ENCODE measurements at places on chromosomes 2 and 18.

GRCh38 chr2:237616734-237617586, 10.4 kb upstream of the LRRFIP1 start:
- no peak for DNase-seq

DNA sequence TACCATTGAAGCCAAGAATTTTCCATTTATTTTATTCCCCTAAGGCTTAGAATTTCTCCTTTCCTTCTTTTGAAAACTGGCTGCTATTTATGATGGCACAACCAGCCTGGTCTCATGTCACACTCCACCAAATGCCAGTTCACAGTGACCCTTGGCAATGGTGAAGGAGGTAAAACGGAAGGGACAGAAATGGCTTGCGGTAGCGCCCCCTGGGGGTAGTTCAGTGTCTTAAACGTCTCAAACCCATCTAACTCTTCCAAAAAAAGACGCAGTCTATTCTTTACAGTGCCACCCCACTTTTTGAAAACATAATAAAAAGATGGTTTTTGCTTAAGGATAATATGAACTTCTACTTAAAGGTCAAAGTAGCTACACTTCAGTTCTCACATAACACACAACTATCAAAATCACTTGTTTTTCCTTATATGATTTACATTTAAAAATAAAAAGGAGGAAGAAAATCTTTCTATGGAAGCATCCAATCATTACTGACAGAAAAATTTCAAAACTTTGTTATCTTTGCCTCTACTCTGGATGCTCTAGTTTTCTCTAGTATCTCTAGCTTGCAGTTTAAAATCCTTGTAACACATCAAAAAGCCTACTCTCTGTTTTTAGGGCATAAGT, 28.0 kb downstream of the PNO1 start:
- peak; percentile 46 for DNase-seq

- no peak for DNase-seq
These were observed 23.7 kb upstream of the SMAD7 start for GRCh38 chr18:48974304-48975119.

- no peak for DNase-seq
These were observed 150.2 kb upstream of the DOK6 start for GRCh38 chr18:69250305-69251151.

GRCh38 chr2:179824961-179825360, 36.5 kb downstream of the ZNF385B start:
- DNase-seq, result no peak

Data from transverse colon (tissue), 4 donors.